ENCODE measurements at places on chromosomes 16 and 17.

- DNase-seq: no peak
These were observed 1.8 kb downstream of the CACNB1 start for GRCh38 chr17:39195568-39196160.

DNA sequence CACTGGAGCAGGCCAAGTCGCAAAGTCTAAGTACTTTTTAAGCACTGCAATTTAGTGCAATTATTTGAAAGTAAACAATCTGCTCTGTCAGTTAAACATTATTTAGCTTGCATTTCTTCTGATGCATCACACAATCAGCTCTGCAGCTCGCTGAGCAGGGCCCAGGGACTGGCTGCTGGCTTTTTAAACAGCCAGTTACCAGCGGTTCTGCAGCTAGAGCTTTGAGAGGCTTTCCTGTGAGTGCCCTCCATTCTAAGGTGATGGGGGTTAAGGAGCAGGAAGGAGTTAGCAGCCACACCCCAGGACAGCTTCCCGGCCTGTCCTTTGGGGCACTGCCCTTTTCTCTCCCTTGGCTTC, 154.3 kb downstream of the SALL1 start:
- no peak for DNase-seq

DNA sequence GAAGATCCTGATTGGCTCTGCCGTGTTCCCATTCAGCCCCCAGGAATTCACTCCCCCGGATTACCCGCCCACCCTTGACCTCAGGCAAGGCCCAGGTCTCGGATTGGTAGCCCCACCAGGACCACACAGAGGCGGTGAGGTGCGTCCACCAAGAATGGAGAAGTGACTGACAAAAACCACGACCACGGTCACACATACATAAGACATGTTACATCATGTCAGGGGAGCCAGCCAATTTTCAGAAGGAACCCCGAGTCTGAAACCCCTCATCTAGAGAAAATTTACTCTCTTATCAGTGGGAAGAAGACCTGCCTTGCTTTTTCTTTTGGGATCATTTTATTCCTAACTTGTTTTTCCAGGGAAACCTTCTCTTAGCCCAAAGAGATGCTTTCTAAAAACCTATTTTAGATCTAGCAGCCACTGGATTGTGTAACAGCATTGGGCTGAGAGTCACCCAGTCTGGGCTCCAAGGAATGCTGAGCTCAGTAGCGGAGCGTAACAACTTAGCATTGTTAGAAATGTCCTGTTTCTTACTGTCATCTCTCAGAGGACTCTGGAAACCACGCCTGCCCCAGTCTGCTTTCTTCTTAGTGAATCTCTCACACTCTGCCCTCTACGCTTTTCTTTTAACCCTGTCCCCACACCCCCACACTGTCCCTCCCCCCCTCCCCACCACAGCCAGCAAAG, 164.1 kb downstream of the CMIP start:
- DNase-seq: no peak

GRCh38 chr17:9079461-9080103, 58.3 kb downstream of the NTN1 start:
- DNase-seq: no peak

- no peak for DNase-seq
These were observed 4.5 kb upstream of the TMEM235 start for GRCh38 chr17:78226759-78227454.

DNA sequence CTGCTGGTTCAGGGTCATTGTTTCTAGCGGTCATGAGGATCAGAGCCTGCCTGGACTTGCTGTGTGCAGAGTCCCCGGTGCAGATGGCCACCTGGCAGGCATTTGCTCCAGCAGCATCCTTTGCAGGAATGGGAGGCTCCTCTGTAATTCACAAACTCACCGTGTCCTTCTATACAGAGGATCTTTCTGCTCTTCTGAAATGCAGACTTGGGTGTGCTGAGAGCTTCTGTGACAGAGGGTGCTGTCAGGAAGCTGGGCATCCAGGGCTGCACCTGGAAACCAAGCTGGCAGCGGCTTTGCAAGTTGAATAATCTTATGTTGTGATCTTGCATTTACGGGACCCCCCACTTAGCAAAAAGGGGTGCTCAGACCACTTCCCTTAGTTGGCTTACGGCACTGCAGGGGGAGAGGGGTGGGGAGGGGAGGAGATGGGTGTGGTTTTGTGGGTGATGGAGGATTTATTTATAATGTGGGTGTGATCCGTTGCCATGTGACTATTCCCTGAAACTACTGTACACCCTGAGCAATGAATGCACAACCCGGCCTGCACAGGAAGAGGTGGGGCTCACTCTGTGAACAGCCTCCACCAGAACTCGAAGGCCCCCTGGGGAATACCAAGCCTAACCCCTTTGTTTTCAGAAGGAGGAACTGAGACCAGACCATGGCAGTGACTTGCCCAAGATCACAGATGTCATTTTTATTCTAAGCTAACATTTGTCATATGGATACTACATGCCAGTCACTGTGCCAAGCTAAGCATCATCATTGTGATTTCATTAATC, 178.3 kb downstream of the PRKCB start:
- DNase-seq: no peak

GRCh38 chr16:54846766-54847165, 83.9 kb upstream of the IRX5 start:
- DNase-seq: no peak

- DNase-seq: no peak
These were observed at the start of gene CYB561 for GRCh38 chr17:63445954-63446752. Gene CYB561 (minus strand): TSS chr17:63446306. CDS start chr17:63437547, 8,759 bp downstream.

- DNase-seq: no peak
These were observed 1.8 kb downstream of the ATP2A3 start for GRCh38 chr17:3962217-3962964.

DNA sequence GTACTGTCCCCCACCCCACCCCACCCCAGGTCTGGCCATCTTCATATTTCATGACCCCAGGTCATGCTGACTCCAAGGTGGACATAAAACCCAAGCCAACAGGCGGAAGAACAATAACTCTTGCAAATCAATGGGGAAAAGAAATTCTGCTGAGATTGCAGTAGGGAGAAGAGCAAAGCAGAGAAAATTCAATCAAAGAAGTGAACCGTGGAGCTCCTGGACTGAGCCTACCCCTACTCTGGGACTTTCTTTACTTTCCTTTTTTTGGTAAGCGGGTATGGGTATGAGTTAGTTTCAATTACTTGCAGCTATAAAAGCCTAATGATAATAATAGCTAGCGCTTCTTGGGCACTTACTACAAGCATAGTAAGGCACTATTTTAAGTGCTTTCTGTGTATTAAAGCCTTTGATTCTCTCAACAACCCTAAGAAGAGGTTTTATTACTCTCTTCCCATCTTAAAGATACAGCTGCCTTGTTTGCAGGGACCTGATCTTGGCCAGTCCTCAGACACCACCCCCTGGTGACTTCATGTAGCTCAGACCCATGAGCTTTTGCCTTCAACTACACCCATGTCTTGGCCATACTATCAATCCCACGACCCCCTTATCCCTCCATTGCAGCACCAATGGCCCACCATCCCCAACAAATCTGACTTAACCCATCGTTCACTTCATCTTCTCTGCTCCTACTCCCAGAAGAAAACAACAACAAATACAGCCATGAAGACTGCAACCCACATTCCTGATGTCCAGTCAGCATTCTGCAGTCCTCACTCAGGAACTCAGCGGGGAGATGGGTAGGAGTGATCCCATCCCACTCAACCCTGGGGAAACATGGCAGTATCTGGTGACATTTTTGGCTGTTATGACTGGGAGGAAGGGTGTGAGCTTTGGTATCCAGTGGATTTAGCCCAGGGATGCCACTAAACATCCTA, 4.4 kb downstream of the GGA2 start:
- DNase-seq: no peak

GRCh38 chr17:45981306-45981705, 17.7 kb upstream of the STH start:
- no peak for DNase-seq

DNA sequence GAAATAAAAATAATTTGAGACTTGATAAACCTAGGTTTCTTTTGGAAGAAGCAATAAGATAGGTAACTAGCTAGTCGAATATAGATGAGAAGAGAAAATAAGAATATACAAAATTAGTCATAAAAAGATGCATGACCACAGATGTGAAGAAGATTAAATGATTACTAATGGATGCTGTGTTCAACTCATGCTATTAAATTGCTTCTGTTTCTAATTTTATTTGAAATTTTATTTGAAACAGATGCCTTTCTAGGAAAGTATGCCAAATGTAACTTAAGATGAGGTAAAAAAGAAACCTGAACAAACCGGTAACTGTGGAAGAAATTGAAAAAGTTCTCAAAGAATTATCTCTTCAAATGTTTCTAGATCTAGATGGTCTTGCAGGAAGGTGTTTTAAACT, 91.6 kb downstream of the OR1D5 start:
- no peak for DNase-seq

Data from amniotic stem cell (primary cell).